Muscle of back (tissue), 13 donors: ENCODE measurements at places on chromosomes 11 and 22.

DNA sequence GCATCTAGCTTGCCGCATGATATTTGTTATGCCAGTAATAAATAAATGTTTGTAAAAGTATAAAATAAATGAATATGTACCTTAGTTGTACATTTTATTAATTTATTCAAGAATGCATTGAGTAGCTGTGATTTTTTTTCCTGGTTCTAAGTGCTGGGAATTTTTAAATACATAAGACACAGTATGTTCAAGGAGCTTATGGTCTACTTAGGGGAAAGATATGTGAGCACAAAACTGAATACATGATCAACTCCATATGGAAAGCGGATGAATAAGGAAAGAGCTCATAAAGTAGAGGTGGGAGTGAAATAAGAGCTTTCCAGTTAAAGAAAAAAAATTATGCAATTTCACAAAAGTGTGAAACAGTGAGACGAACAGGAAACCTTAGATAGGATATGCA is 944.2 kb upstream of the CCDC90B start:
- DNase-seq, result no peak

DNA sequence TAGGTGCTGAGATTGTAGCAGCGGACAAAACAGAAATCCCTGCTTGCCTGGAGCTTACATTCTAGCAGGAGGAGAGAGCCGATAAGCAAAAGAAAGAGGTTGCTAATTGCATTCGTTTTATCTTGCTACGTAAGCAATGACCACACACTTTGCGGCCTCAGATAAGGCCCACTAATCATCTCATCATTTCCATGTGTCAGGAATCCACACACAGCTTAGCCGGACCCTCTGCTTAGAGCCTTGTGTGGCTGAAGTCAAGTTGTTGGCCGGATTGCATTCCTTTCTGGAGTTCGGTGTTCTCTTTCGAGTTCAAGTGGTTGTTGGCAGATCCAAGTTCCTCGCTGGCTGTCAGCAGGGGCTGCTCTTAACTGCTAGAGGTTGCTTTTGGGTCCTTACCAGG is 101.6 kb downstream of the CHST1 start:
- DNase-seq, result no peak

- peak; percentile 42 for DNase-seq
Observed at GRCh38 chr11:30635401-30635989, 49.3 kb upstream of the MPPED2 start.

- no peak for DNase-seq
Observed at GRCh38 chr11:70538641-70539359, 140.5 kb downstream of the CTTN start.

- no peak for DNase-seq
Observed at GRCh38 chr11:131584785-131585592, 214.6 kb downstream of the NTM start.
